Activated CD4-positive, alpha-beta T cell treated with anti-CD3 and anti-CD28 coated beads, Interleukin-2, amount 10 ng/mL, durations not matched to agents 24 days and 14 days (primary cell): ENCODE measurements at places on chromosomes 2 and 18.

GRCh38 chr18:50849419-50849821 is 29.5 kb upstream of the ME2 start:
- DNase-seq = no peak

GRCh38 chr2:152335726-152336118 is 748 bp downstream of the FMNL2 start:
- no peak for DNase-seq

DNA sequence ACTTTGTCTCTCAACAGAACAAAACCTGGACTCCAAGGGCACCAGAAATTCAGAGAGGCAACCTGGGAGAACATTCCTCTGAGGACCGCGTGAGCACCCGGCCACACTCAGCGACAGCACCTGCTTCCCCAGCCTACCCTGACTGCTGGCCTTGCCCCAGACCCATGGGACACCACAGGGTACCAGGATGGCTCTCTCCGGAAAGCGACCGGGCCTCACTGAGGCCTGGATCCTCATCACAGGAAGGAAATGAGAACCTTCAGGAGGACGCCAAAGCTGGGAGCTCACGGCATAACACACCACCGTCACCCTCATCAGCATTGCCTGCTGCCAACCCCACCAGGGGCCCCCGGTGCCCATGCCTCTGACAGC is 38.9 kb downstream of the HS6ST1 start:
- DNase-seq = no peak

DNA sequence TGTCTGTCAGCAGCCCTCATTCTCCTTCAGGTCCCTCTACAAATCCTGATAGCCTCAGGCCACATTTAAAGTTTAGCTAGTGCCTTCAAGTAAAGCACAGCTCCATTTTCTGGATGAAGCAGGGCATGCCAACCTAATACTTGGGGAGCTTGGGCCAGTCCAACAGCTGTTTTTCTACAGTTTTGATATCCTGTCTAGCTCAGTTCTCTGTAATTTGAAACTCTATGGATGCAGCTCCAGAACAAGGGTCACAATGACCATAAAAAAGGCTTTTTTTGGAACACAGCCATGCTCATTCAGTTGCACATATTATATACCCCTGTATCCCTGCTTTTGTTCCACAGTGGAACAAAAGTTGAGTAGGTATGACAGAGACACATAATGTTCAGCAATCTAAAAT is 373.5 kb downstream of the SUCLG1 start:
- DNase-seq = no peak

- DNase-seq = no peak
Measured at GRCh38 chr2:167551416-167551815, 663.1 kb downstream of the XIRP2 start.

DNA sequence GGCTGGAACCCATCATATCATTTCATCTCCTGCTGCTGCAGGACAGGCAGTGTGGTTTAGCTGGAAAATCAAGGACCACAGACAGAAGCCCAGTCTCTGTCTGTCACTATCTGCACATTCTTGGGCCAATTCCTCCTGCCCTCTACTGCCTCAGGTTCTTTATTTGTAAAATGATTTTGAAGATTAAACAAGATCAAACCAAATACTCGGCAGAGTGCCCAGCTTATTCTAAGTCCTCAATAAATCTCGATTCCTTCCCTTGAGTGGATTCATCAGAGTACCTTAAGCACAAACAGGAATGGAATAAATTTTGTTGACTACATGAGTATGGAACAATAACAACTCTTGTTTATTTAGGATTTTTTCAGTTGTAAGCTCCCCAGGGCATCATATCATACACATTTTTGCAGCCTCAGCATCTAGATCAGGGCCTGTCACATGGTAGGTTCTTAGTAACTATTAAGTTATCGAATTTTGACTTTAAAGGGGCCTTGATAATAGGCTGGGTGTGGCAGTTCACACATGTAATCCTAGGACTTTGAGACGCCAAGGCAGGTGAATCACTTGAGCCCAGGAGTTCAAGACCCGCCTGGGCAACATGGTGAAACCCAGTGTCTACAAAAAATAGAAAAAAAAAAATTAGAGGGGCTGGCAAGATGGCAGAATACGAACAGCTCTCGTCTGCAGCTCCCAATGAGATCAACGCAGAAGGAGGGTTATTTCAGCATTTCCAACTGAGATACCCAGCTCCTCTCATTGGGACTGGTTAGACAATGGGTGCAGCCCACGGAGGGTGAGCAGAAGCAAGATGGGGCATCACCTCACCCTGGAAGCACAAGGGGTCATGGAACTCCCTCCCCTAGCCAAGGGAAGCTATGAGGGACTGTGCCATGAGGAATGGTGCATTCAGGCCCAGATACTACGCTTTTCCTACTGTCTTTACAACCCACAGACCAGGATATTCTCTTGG is 11.1 kb downstream of the RHOB start:
- no peak for DNase-seq

DNA sequence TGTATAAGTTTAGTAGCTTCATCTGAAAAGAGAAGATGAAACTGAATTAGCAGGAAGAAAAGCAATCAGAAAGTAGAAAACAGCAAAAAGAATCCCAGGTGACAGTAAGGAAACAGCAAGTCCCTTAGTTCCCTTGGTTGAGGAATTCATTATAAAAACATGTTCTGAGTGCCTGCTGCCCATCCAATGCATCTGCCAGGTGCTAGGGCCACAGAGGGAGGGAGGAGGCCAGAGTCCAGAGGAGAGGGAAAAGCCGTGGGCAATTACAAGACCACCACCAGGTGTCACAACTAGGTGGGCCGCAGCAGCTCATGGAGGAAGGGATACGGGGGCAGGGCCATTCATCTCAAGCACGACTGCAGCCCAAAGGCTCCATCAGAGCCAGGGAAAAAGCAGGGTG is 55.9 kb upstream of the TFCP2L1 start:
- no peak for DNase-seq

DNA sequence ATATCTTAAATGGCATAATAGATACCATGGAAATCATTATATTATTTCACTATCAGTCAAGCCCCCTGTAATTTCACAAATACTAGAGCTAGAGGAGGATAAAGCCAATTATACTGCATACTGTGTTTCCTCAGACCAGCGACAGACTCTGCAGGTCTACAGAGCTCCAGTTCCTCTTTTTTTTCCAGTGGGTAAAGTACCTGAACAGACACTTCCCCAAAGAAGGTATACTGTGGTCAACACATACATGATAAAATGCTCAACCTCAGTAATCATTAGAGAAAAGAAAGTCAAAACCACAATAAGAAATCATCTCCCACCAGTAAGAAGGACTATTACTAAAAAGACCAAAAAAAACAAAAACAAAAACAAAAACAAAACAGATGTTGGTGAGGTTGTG is 44.6 kb downstream of the SCN7A start:
- no peak for DNase-seq

- no peak for DNase-seq
Measured at GRCh38 chr2:172395503-172395902, 31.9 kb upstream of the ITGA6 start.

DNA sequence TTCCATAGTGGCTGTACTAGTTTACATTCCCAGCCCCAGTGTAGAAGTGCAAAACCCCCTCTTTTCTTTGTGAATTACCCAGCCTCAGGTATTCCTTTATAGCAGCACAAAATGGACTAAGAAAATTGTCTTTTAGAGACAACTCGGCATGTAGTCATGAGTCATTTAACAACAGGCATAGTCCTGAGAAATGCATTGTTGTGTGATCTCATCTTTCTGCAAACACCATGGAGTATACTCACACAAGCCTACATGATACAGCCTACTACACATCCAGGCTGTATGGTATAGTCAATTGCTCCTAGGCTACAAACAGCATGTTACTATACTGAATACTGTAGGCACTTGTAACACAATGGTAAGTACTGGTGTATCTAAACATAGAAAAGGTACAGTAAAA is 44.4 kb upstream of the MBP start:
- DNase-seq = no peak

DNA sequence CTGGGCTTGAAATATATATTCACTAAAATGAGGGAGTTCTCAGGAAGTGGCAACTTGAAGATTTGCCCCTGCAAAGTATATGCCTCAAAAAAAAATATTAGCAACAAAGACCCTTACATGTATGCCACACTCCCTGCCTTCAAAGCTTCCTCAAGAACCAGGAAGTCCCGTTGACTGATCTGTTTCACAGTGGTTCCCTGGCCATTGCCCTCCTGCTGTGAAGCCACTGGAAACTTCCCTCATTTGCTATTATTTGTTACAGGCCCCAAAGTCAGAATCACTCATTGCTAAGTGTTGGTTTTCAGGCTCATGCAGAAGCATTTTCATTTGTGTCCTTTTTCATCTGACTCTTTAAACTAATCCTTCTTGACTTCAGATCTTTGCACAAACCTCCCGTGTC is 421.5 kb downstream of the ZNF521 start:
- no peak for DNase-seq

GRCh38 chr18:23259701-23260681 is 124.7 kb downstream of the CABLES1 start:
- DNase-seq = peak; percentile 61

DNA sequence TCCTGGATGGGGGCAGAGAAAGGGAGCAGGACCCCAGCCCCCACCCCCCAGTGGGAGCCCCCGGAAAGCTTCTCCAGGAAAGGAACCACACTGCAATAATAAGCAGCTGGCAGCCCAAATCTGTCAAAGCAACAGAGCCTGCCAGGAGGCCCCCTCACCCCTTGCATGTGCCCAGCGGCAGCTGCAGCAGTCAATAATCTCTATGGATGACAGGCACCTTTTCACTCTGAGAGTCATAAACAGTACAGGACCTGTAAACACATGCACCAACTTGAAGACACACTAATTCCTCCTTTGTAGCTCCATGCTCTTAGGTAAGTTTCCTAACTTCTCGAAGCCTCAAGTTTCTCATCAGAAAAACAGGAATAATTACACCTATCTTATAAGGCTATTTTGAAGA is 26.2 kb upstream of the KDM3A start:
- DNase-seq = no peak

DNA sequence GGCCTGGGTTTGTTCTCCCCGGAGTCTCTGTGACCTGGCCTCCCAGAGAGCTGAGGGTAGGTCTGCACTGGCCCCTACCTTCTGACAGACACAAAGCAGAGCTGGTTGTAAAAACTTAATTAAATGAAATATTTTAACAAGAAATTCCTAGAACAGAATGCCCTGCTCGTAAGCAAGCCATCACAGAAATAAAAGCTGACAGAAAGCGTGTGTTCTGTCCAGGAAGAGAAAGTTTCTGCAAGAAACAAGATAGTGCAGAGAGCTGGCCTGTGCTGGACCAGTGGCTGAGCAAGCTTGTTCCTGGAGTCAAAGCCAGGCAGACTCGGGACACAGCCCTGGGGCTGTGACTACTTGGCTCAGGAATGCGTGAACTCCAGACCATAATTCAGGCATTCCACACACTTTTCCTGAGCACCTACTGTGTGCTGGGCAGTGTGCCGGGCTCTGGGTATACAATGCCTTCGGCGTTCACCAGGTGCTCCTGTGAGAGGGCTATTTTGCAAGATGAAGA is 51.6 kb downstream of the APOB start:
- no peak for DNase-seq

- peak; percentile 41 for DNase-seq
Measured at GRCh38 chr2:219205165-219205538, 1.4 kb upstream of the ZFAND2B start.

- no peak for DNase-seq
Measured at GRCh38 chr2:180099308-180099707, 92.2 kb upstream of the CWC22 start.

DNA sequence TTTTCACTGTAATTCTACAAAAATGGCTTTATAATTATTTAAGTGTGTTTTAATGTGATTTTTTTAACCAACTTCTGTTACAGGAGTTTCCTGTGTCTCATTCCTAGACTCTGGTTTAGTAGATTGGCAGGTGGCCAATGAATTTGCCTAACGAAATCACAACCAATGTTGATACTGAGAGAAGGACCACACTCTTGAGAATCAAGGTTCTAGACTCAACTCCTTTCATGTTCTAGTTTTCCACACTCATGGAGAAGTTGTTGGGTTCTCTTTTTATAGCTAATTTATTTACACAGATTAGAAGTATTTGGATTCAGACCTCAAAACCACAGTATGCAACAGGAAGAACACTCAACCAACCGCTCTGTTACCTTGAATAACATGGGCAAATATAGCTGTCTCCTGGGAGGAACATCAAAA is 22.6 kb upstream of the USP34 start:
- DNase-seq = no peak

- no peak for DNase-seq
Measured at GRCh38 chr18:926946-927345, 22.3 kb downstream of the ADCYAP1 start.

DNA sequence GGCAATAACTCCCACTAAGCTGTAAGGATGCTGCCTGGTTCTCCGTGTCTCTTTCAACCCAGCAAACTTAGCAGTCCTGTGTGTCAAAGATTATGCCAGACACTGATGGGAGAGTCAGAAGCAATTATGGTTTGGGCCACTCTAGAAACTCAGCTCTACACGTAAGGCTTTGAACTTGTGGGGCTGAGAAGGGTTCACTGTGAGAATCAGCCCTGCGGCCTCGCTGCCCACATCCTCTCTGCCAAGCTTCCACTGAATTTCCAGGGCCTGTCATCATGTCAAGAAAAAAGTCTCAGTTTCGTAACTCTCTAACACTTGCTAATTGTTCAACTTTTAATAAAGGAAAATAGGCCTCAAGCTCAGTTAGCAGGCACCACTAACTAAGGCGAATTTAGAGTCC is 308.8 kb upstream of the LYPD1 start:
- DNase-seq = no peak

DNA sequence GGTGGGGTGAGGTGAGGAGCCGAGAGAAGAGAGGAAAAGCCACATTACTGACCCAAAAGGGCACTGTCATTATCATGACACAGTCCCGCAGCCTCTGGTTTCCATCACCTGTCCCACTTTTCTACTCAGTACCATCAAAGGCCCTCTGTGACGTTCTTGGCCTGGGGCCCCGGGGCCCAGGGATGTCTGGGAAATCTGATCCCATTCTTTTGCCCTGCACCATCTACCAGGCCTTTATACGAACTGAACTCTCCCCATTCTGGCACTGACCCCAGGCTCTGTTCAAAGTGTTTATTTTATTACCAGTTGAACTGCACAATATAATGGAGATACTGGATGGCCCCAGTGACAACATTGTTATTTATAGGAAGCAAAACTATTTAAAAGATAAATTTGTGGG is 89.1 kb downstream of the COL6A3 start:
- DNase-seq = no peak

GRCh38 chr18:56312551-56313335 is 325.6 kb downstream of the TXNL1 start:
- DNase-seq = no peak

DNA sequence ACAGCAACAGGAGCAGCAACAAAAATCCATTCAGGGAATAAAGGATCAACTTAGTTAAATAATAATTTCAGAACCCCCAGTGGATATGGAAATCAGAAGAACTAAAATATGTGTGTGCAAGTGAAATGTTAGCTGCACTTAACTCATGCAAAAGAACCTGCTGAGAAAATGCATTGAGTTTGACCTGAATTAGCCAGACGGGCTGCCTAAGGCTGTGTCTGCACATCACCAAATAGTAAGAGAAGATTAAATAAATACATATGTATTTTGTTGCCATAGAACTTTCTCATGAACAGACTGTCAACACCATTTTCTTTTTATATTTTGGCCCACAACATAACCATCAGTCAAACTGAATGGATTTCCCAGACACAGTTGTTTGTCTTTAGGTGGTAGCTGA is 262.0 kb upstream of the PIK3C3 start:
- no peak for DNase-seq

- DNase-seq = peak; percentile 16
Measured at GRCh38 chr2:150477347-150477746, 10.1 kb downstream of the RND3 start.
